GM23338 (cell line): ENCODE measurements at places on chromosomes 2 and 18.

DNA sequence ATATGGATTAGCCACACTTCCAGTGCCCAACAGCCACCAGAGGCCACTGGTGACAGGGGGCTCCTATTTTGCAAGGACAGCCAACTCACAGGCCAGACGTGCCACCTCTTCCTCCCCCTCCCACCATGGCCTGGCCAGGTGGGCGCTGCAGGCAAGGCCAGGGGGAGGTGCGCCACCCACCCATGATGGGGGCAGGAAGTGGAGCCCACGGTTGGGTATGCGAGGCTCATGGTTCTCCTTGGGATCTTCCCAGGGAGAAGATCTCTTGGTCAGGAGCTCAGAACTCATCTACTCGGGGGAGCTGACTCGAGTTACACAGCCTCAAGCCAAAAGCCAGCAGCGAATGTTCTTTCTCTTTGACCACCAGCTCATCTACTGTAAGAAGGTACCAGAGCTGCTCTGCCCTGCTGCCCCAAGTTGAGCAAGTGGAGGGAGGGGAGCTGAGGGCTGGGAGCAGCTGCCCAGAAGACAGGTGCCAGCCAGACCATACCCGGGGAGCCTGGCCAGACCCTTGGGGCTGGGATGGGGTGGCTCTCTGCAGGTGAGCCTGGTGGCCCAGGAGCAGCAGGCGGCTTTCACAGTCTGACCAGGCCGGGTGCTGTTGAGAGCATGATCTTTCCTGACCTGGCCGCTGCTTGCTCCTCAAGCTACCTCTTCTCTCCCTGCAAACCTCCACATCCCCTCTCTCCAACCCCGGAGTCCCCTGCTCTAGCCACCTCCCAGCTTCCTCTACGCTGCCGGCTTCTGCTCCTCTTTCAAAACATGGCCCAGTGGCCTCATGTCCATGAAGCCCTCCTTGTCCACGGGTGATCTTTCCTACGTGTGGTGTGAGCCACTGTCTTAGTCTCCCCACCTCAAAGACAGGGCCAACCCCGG lies 49.8 kb downstream of the FAM168B start:
- DNase-seq = no peak

DNA sequence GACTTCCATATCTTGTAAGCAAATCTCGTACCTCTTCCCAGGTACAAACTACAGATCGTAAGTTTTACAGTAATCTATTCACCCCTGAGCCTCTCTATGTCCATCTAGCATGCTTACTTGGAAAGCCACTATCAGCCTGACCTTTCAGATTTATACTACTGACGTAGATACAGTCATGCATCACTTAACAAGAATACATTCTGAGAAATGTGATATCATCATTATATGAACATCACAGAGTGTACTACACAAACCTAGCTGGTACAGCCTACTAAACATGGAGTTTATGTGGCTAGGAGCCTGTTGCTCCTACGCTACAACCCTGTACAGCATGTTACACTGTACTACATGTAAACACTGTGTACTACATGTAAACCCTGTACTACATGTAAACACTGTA lies 293.2 kb upstream of the ZNF804A start:
- no peak for DNase-seq

- DNase-seq = no peak
Measured at GRCh38 chr2:21256006-21256405, 132.2 kb downstream of the TDRD15 start.

GRCh38 chr2:207073801-207074678 lies 91.7 kb downstream of the KLF7 start:
- peak; percentile 47 for DNase-seq

GRCh38 chr2:181037922-181038321 lies 57.5 kb downstream of the UBE2E3 start:
- DNase-seq = no peak

DNA sequence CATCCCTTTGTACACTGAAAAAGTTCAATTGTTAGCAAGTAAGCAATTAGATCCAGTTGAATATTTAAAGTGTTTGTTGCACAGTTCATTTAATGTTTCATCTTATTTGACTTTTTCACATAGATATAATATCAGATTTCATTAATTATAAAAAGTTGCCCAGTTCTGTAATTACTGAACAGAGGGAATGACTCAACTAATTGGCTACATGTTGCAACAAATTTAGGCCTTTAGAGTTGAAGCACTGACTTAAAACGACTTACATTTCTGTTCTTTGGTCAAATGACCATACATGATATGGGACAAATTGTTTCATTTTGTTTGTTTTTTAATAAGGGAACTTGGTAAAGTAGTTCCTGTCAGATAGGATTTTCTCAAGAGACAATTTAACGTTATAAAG lies 68.5 kb upstream of the FAM117B start:
- no peak for DNase-seq

GRCh38 chr2:239724851-239725550 lies 300.1 kb downstream of the NDUFA10 start:
- DNase-seq = no peak

DNA sequence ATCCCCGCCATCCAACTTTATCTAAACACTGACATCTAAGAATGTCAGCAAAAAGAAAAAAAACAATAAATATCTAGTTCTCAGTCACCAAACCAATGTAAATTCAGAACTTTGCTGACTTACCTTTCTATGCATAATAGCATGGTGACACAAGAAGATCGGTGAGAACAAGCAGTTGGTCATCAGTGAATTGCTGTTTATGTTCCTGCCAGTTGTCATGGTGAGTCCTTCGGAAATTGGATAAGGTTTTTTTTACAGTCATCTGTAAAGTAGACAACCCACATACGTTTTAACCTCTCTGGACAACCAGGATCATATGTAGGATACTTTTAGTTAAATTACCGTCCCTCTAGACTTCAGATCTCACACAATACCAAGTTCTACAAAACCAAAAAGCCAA lies 6.2 kb upstream of the GPR75 start:
- no peak for DNase-seq
